COR-L47 (cell line): ENCODE measurements at places on chromosomes 6 and 20.

DNA sequence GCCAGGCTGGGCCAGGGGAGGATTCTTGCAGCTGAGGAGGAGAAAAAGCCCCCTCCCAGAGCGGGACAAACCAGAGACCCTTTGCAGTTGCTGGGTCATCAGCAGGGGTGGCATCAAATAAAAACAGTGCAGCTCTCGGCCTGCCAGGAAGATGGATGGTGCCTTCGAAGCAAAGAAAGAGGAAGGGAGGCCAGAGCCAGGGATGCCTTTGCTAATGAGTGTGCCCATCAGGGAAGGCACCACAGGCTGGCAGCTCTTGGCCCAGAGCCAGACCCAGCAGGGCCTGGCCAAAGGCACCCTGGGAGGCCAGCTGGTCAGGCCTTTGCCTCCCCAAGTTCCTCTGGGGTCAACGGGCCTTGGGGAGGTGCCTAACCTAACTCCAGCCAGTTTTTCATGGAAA, 26.3 kb upstream of the ZNF318 start:
- peak; percentile 4 for DNase-seq

DNA sequence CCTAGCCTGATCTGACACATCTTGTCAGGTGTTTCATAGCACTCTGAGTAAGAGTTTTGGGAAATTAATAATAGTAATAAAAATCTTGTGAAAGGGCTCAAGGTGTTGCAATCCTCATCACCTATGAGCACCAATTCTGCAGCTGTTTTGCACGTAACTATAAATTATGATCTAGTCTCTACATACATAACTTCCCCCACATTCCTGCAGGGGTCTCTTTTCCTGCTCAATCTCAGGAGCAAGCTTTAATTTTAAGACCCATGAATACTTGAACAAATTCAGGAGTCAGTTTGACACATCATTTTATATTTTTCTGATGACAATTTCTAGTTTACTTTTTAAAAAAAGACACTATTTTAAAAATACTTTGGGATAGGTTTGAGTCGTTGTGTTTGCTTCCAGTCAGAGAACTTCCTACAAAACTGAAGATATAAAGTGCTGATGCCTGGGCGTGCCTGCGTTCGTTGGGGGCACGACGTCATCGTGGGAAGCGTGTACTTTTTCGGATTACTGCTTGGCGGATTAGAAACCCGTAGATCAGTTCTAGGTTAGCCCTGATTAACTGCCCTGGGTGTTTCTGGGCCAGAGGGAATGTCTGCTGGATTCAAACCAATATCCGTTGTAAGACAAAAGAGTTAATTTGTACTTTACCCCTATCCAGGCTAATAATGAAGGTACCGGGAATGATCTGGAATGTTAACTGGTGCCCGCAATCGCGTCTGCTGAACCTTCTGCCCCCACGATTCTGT, 1.0 kb upstream of the E2F3 start:
- DNase-seq: peak; percentile 51

- no peak for DNase-seq
Measured at GRCh38 chr20:12594410-12595088, 414.2 kb upstream of the SPTLC3 start.

GRCh38 chr6:83226517-83226916, 33.4 kb downstream of the RWDD2A start:
- DNase-seq: no peak

GRCh38 chr6:44576132-44576631, 188.7 kb downstream of the CDC5L start:
- no peak for DNase-seq

- no peak for DNase-seq
Measured at GRCh38 chr20:19232997-19233794, 20.8 kb downstream of the SLC24A3 start.
